Endothelial cell (in vitro differentiated cells): ENCODE measurements at places on chromosomes 7 and 10.

DNA sequence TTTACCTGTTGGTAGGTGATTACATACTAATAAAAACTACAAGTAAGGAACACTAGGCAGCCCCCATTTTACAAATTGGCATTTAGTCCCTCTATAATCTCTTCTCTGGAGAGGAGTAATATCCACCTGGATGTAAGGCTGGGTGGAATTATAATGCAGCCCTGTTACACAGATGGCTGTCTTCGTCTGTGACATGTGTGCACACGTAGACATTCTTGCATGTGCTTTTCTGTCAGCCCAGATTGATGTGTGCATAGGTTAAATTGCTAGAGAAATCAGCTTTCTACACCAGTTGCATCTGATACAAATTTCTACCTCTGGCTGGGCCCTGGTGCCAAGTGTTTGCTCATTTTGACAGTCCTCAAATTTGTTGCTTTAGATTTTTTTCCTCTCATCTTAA, 715.9 kb downstream of the AUTS2 start:
- no peak for DNase-seq

GRCh38 chr10:121594076-121594475, 4.2 kb downstream of the FGFR2 start:
- no peak for DNase-seq

DNA sequence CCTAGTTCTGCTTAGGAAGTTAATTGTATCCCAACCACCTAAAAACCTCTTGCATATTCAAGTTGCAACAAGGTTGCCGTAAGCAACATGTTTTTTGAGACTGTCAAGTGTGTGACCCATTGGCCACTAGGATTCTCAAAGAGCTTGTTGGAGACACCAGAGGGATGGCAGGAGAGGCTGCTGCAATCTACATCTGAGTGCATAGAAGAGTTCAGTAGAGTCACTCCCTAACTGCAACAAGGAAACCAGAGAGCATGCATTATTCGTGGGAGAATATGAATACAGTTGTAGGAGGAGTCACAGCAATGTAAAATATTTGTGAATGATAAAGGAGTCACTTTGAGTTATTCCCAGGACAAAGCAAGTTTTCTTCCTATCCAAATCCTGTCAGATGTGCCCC, 538.6 kb downstream of the TNS3 start:
- DNase-seq = no peak

DNA sequence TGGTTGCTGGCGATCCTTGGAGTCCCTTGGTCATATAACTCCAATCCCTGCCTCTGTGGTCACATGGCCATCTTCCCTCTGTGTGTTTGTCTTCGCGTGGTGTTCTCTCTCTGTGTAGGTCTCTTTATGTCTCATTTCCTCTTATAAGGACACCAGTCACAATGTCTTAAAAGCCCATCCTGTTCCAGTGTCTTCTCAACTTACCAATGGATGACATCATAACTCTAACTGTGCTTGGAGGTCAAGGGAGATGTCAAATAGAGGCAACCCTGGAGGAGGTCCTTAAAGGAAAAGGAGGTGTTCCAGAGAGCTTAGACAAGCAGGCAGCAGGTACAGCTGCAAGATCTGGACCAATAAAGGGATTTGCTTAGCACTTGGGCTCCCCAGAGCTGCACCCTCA, 143.0 kb downstream of the BUB3 start:
- DNase-seq = no peak
